ENCODE measurements at places on chromosomes 7 and 10.

- no peak for DNase-seq
Measured at GRCh38 chr7:158655507-158655906, 49.1 kb downstream of the NCAPG2 start.

GRCh38 chr10:110808615-110809014 lies 63.1 kb upstream of the PDCD4 start:
- no peak for DNase-seq

DNA sequence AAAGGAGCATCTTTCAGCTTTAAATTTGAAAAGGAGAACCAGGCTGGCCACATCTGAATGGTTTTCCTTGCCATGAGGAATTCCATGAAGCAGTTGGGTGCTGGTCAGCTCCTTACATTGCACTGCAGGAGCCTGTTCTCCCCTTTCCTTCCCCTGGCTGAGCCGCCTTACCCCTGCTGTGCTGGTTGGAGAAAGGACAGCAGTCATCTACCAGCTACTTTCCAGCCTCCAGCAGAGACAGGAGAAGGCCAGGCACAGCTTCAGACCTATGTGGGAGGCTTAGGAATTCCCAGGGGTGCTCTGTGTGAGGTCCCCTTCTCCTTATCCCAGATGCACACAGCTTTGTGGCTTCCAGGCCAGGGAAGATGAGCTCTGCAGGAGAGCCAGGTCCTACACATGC lies 4.7 kb downstream of the C10orf71 start:
- DNase-seq, result no peak

GRCh38 chr7:34839645-34840044 lies 181.6 kb downstream of the NPSR1 start:
- no peak for DNase-seq

Measured in stimulated activated CD8-positive, alpha-beta memory T cell treated with anti-CD3 and anti-CD28 coated beads, Interleukin-7, amount 100 ng/mL, for 4 hours (primary cell).